Stimulated activated CD4-positive, alpha-beta T cell treated with anti-CD3 and anti-CD28 coated beads, Interleukin-15, amount 100 ng/mL, for 24 hours (primary cell): ENCODE measurements at places on chromosomes 4 and X.
A peak's percentile ranks its signal among the peaks of the same experiment; 100 is the strongest.

DNA sequence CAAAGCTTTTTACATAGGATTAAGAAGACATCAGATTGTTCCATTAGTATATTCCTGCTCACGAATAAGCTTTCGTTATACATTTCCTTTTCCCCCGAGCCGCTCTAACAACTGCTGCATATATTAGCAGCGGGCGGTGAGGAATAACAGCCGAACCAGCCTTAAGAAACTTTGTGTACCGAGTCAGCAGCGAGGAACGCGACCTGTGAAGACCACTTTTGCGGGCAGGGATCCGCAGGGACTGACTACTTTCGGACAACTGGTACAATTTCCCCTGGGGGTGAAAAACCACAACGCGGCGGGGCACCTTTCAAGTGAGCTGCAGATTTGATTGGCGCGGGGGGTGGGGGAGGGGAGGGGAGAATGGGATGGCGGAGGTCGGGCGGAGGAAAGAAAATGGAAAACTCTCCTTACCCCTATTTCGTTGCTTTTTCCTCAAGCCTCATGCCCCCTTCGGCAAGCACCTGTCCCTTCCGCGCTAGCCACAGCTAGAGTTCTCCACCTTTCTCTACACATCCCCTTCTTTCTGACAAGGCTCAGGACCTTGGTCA is 5.9 kb upstream of the PITX2 start:
- no peak for DNase-seq

DNA sequence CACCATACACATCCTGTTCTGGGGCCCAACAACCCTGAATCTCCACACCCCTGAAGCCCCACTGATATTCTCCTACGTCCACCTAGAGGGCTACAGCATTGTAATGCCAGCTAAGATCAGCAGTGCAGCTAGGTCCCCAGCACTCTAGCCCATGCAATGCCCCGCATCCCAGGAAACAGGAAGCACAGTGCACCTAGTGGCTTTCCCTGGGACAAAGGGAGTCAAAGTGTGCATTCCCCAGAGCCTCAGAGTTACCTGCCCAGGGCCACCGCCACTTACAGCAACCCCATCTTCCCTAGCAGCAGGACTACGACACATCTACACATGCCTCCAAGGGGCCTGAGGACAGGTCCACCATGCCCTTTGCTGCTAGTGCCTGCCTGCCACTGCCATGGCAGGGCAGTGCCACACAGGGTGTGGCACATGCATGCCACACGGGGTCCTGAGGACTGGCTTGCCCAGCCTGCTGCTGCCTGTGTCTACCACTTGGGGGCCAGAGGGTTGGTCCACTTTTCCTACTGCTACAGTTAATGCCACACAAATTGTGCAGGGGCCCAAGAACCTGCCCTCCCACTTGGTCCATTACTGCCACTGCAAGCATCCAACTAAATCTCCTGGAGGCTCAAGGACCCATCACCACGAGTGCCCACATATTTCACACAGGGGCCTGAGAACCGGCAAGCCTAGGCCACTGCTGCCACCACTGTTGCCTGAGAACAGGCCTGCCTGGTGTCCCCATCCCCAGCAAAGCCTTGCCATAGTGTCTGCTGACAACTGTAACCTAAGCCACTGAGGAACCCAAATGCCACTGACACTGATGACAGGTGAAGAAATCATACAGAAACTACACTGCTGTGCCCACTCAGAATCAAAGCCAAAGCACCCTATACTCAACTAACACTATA is 23.7 kb downstream of the TLR6 start:
- no peak for DNase-seq

DNA sequence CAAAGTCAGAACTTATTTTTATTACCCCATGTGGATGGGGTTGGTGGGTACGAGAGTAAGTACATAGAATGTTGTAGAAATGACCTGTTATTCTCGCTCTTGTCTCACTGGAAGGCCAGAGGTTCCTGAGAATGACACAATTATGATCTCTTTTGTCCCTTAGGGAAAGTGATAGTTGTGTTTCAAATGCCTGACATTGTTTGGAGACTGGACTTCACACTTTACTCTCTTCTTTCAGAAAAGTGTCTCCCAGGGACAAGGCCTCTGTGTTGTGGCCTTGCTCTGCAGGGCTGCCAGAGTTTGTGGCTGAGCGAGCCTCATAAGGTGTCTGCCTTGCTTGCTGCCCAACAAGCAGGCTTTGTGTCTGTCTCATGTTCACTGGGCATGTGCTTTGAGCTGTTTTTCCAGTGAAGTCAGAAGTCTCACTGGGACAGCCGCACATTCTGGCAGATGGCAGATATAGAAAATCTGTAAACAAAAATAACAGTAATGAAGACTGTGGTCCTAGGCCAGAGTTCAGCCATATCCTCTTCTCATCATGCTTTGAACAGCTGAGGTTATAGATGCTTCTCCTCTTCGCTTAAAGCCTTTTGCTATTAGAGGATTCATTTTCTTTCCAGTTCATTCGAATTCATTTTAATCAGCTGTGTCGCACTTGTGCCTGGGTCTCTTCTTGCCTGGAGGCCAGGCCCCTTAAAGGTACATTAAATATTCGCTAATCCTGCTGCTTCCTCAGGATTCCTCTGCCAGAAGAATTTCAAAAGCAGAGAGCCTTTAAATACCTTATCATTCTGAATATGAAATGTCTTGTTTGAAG is 14.4 kb downstream of the PPEF1 start:
- no peak for DNase-seq

- DNase-seq: no peak
Measured at GRCh38 chrX:68944211-68944610, 115.4 kb downstream of the EFNB1 start.

DNA sequence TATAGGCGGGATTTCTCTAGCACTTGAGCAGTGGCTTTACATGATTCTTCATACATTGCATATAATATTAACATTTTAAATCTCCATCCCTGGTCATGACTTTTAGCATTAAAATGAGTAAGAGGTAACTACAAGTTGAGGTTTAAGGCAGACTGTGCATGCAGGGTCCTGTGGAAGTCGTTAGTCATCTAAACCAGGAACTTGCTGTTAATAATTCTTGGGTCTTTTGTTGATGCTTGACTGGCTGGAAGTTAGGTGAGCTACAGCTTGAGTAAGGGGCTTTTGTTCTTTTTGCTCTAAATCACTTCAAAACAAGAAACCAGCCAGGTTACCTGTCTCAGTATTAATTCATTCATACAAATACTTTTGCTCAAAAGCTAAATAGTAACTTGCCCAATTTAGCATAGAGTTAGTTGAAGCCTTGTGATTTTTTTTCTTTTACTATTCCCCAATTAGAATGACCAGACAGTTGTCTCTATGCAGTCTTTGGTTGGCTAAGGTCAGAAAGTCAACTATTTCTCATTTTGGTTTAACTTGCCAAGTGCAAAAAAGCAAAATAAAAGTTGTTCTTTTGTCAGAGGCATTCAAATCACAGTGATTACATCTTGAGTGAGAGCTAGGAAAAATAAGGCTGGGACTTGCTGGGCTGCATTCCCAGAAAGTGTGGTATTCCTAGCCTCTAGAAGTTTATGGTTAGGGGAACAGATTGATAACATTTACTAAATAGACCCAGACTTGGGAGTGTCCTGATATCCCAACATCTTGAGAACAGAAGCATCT is 516.9 kb downstream of the PDHA2 start:
- DNase-seq: no peak

DNA sequence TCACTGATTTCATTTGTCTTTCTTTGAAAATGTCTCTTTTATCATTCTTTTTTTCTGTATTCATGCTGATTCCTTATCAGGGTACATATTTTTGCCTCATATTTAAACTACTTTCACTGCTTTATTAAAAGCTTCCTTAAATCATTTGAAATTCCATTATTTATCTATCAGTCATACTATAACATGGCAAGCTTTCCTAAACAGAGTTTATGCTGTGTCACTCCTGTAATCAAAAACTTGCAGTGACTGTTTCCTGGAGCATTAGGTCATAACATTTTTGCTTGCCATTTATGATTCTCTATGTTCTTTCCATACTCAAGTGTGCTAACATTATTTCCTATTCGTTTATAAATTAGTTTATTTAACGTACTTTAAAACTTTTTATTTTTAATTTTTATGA is 203.7 kb downstream of the BMPR1B start:
- DNase-seq: no peak

GRCh38 chrX:23749576-23749975 is 6.5 kb upstream of the ACOT9 start:
- no peak for DNase-seq

GRCh38 chrX:46904626-46905025 is 7.6 kb upstream of the JADE3 start:
- no peak for DNase-seq

GRCh38 chrX:43741843-43742573 is 85.9 kb downstream of the MAOA start:
- no peak for DNase-seq

GRCh38 chr4:72484981-72485380 is 84.0 kb downstream of the ADAMTS3 start:
- no peak for DNase-seq

- DNase-seq: peak; percentile 97
Measured at GRCh38 chr4:184263910-184264732, 46.4 kb upstream of the ENPP6 start.
